ENCODE measurements at places on chromosomes 16 and 17.

DNA sequence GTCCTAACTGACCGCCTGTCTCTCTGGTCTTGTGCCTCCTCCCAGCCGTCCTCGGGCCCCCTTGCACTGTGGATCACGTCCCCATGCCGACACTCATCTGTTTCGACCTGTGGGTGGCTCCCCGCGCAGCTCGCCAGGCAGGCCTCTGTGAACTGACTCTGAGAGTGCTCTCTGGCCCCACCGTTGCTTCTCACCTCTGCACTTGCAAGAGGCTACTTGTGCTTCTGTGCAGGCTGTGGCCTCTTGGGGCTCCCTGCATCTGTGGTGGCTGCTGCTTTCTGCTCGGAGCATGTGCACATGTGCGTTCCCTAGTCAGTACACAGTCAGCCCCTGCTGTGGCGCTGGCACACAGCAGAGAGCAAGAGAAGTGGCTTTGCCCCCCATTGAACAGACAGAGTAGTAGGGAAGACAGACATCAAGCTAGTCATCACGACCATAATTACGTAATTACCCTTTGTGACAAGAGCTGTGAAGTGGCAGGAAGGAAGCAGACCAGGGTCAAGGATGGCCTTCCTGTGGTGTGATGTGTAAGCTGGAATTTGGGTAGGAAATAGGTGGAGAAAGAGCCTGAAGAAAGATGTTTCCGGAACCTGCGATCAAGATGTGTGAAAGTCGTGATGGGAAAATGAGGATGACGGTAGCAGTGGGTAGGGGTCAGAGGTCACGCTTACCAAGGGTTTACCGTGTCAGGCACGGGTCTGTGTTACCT, 256.0 kb upstream of the CACNG5 start:
- DNase-seq, result peak; percentile 53

DNA sequence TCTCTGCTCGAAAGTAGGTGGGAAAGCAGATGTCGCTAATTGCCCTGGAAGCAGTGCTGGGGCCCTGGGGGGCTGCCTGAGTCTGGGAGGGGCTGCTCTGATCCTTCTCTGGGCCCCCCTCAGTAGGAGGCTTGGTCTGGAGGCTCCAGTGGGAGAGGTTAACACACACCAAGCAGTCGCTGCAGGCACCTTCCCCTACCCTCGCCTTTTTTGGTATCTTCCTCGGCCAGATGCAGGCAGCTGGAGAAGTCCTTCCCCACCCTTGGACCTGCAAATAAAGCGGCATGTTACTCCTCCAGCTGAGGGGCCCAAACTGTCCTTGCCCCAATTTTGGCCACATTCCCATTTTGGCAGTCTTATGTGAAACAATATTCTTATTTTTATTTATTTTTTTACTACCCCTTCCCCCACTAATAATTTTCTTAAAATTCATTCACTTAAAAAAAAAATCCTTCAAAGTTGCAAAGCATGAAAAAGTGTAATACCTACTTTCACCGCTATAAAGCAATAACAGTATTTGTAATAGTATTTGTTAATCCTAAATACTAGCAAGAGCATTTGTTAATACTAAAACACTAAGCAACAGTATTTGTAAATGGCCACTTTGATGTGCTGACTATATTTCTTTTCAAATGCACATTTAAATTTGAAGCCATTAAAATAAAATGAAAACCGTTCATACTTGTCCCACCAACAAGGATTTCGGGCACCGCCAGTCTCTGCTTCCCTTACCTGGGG, 15.0 kb downstream of the C16orf46 start:
- DNase-seq, result no peak

DNA sequence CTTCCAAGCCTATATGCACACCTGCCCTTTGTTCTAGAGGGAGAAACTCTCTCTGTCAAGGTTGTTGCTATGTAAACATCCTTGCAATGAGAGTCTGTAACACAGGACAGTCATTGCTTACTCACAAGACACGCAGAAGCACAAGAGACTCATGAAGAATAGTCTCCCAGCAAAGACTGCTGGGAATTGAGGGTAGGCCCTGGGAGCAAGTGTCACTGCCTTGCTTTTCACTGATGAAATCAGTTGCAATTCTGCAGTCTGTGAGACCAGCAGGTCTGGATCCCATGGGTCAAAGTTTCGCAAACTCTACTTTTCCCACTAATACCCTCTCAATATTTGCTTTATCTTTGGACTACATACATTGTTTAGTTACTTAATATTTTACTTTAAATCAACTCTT, 177.4 kb downstream of the FTO start:
- DNase-seq, result no peak

GRCh38 chr17:77420804-77421629, 280.2 kb downstream of the SEC14L1 start:
- DNase-seq, result peak; percentile 91

- DNase-seq, result no peak
Measured at GRCh38 chr16:8943966-8944759, 19.5 kb downstream of the USP7 start.

DNA sequence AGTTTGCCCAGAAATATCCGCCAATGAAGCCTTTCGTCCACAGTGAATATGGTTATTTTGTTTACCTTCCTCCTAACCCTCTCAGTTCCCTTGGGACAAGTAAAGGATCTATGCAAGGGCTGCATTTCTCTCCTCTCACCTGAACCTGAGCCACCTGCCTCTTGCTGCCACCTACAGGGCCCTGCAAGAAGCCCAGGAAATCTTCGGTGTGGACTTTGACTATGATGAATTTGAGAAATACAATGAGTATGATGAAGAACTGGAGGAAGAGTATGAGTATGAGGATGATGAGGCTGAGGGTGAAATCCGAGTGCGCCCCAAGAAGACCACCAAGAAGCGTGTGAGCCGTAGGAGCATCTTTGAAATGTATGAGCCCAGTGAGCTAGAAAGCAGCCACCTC, 14.0 kb downstream of the SUPT6H start:
- DNase-seq, result no peak

- DNase-seq, result no peak
Measured at GRCh38 chr16:82793528-82794245, 166.9 kb downstream of the CDH13 start.

DNA sequence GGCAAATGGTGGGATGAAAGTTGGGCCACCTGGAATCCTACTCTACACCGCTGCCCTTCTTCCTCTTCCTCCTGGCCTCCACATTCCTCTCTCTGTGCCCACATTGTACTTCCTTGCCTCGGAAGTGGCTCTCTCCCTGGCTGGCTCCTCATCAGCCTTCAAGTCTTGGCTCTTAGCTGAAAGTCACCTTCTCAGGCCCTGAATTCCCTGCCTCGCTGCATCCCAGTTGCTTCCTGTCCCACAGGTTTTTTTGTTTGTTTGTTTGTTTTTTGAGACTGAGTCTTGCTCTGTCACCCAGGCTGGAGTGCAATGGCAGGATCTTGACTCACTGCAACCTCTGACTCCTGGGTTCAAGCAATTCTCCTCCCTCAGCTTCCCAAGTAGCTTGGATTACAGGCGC, 2.6 kb upstream of the PAM16 start:
- no peak for DNase-seq

DNA sequence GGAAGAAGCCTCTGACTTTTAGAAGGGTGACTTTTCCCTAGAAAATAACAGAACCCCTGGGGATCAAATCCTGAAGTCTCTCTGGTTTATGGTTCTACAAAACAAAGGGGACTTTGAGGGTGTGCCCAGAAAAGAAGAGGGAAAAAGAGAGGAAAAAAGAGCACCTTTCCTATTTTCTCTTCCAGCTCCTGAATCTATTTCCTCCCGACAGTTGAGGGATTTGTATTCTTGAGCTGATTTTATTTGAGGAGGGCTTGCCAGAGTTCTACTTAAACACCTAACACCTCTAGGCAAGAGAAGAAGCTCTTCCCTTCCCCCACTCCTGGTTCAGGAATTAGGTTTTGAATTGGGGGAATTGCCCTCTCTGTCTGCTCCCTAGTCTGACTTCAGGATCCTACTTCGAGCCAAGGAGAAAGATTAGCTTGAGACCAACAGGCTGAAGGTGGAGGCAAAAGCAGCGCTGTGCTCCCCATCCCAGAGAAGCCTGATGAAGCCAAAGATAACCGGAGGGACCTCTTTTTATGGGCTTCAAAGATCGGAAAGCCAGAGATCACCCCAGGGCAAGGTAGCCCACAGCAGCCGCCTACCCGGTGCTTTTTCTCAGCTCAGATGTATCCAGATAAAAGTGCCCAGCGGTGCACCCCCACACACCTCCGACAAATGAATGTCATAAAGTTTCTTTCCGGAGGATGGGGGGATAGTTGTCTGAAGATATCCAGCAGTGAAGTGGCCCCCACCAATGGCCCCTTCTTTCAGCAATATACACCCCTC, 796 bp downstream of the HOXB3 start:
- no peak for DNase-seq

DNA sequence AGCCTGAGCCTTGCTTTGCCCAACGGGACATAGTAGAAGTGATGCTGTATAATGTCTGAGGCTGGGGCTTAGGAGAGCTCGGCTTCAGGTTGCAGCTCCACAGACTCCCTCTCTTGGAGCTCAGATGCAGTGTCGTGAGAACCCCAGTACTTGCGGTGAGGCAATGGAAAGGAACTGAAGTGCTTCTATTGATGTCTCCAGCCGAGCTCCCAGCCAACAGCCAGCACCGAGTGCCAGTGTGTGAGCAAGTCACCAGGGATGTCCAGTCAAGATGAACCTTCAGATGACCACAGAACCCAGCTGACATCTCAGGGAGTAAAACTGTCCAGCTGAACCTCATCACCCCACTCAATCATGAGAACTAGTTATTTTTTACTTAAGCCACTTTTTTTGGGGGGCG, 268.1 kb downstream of the IRF8 start:
- DNase-seq, result no peak

GRCh38 chr16:64313726-64314125, 808.1 kb downstream of the CDH11 start:
- no peak for DNase-seq

- DNase-seq, result no peak
Measured at GRCh38 chr16:732936-733335, 6.0 kb downstream of the HAGHL start.

- DNase-seq, result no peak
Measured at GRCh38 chr17:41592601-41593305, 6.1 kb upstream of the KRT14 start.

- peak; percentile 71 for DNase-seq
Measured at GRCh38 chr17:79026376-79027273, 2.7 kb downstream of the C1QTNF1 start.

- DNase-seq, result no peak
Measured at GRCh38 chr17:72414967-72415853, 294.4 kb downstream of the SOX9 start.

DNA sequence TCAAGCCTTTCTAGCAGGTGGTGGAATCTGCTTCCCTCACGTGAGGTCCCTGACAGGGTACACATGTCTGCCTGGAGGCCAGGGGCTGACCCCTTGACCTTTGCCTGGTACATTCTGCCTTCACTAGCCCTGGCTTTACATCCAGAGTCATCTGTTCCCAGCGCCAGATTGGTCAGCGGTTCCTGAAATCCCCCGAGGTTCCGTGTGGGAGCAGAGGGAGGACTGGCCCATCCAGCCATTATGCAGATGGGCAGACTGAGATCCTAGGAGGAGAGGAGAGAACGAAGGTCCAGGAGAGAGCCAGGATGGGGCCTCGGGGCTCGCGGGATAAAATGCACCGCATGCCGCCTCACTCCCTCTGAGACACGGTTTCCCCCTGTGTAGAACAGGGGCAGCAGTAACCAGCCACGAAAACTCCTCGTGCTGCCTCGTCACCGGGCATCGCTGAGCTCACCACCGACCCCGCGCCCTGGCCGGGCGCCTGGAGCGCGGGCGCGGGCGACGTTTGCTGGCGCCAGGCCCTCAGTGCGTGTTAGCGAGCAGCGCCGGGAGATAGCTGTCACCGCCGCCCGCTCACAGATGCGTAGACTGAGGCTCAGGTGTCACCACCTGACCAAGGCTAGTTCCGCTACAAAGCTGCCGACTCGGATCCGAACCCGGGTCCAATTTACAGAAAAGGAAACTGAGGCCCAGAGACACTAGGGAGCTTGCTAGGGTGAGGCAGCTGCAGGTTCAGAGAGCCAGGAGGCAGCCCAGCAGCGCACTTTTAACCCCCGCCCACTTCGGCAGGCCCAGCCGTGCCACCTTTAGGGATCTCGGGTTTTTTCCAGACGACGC, 811 bp upstream of the MAP2K3 start:
- DNase-seq, result no peak

DNA sequence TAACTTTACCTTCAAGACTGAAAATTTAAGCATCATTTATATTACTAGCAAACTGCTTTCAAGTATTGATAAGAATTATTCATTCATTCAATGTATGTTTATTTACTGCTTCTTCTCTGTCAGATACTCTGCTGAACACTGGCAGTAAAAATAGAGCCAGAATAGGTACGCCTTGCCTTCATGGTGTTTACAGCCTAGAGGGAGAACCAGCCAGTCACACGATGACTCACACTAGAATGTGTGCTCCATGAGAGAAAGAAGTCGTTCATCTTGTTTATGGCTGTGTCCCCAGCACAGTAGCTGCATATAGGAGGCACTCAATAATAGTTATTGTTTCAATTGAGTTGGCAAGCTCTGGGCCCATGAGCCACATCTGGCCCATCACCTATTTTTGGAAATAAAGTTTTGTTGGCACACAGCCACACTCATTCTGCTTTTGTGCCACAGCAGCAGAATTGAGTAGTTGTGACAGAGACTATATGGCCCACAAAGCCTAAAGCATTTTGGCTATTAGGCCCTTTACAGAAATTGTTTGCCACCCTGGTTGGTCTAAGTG, 84.2 kb downstream of the TMC6 start:
- peak; percentile 18 for DNase-seq

DNA sequence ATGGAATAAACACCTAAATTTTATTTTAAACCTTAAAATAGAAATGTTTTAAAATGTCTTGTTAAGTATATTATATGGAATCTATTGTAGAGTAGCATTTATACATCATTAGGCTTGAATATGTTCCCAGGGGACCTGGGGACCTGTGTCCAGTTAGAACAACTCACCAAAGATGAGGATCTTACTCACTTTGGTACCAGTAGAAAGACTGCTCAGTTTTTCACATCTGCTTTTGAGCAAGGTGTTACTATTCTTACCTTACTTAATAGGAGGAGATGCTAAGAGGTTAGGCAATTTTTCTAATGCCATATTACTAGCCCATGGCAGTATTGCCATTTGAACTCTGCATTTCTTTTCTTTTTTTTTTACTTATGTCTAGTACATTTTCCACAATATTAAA, 14.7 kb downstream of the STXBP4 start:
- no peak for DNase-seq

GRCh38 chr16:60304066-60304465, 1570.0 kb upstream of the GOT2 start:
- DNase-seq, result no peak
